Cortex of kidney (tissue), 1 donor: ENCODE measurements at places on chromosomes 4 and X.

DNA sequence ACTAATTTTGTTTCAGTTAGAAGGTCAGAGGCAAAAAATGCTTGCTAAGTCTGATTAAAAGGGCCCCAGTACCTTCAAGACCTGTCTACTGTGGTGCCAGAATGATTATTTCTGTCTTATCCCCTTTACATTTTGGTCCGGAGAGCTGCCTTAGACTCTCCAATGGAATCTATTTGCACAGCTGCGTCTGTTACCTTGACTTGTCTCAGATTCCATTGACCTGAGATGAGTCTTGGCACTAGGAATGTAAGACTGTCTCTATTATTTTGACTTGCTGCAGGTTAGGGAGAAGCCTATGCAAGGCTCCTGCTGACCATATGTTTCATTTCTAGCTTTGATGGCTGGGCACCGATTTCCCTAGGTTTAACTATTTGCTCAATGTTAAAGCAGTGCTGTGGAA is 457.6 kb downstream of the KCTD8 start:
- no peak for DNase-seq

DNA sequence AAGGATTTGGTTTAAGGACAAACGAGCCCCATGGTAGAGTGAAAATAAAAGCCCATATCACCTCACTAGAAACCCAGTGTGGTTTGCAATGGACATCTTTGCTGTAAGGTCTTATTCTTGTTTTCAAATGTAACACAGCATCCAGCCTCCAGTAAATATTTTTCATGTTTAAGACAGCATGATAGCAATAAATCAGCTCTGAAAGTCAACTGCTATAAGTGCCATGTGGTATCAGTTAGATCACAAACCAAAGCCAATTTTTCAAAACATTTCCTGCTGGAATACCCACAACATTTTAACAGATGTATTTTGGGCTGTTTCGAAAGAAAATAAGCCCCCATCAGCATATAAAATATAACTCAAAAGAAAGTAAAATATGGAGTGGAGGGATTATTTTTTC is 24.0 kb upstream of the SCML1 start:
- no peak for DNase-seq

- DNase-seq: no peak
These were observed 125.6 kb downstream of the CBR4 start for GRCh38 chr4:168884251-168885124.

DNA sequence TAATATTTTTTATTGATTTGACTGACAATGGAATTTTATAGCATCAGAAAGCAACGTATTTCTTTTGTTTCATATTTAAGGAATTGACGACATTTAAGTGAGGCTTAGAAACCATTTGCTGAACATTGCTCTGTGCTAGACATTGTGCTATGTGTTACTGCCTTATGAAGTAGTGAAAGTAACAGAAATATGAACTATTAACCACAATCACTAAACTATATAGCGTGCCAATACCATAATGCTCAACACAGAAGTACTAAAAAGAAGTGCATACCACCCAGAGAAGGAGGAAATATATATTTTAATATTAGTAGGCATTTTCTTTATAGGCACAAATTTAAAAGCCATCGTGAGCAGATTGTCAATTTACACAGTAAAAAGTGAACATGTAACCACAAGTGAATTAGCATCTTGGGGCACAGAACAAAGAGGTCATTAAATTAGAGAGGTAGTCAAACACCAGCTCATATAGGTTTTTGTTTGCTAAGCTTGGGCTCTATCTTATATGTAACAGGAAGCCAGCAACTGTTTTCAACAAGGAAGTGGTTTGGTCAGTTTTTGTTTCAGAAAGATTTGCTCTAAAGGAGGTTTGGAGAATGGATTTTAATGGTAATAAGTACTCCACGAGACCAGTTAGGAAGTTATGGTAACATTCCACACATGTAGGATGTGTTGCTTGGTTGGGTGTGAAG is 270.7 kb downstream of the GRXCR1 start:
- DNase-seq: no peak

GRCh38 chrX:15465896-15466651 is 27.1 kb downstream of the PIR start:
- DNase-seq: no peak

- no peak for DNase-seq
These were observed 556 bp upstream of the SMARCA5 start for GRCh38 chr4:143512978-143513313.

DNA sequence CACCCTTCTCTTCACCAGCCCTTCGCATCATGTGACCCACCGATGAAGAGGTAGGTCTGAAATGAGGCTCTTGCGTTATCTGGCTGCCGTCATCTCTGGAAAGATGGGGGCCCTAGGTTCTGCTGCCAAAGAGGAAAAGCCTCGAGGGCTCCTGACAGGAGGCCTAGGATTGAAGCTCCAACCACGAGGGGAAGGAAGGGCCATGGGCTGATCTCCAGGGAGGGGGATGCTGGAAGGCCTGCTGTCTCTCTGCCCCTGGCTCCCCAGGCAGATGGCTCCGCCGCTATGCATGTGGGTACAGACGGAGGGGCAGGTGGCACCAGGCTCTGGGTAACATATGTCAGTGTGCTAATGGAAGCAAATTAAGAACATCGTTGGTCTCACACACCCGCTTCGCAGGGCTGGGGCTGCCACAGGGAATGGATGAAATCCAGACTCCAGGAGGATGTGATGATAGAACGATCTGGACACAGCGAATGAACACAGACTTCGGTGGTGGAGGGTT is 44.9 kb downstream of the AFAP1 start:
- no peak for DNase-seq

- no peak for DNase-seq
These were observed 173.9 kb upstream of the PGRMC2 start for GRCh38 chr4:128461291-128462102.

DNA sequence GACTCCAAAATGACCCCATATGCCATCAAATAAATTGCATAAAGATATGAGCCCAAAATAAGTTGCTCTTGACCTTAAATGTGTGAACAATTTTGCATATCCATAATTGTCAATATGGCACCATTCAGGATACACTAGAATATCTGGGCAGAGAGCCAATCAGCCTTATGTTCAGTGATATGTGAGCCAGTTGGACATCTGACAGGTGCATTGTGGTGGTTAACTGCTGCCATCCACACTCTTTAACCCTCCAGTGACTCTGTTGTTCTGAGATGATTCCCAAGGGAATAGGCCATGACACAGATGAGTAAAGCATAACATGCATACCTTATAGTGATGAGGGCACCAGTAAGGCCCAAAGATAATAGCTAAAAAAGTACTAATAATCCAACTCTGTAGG is 500.1 kb downstream of the PCDH18 start:
- no peak for DNase-seq

- DNase-seq: no peak
These were observed 47.1 kb upstream of the TMEM131L start for GRCh38 chr4:153419029-153419428.

DNA sequence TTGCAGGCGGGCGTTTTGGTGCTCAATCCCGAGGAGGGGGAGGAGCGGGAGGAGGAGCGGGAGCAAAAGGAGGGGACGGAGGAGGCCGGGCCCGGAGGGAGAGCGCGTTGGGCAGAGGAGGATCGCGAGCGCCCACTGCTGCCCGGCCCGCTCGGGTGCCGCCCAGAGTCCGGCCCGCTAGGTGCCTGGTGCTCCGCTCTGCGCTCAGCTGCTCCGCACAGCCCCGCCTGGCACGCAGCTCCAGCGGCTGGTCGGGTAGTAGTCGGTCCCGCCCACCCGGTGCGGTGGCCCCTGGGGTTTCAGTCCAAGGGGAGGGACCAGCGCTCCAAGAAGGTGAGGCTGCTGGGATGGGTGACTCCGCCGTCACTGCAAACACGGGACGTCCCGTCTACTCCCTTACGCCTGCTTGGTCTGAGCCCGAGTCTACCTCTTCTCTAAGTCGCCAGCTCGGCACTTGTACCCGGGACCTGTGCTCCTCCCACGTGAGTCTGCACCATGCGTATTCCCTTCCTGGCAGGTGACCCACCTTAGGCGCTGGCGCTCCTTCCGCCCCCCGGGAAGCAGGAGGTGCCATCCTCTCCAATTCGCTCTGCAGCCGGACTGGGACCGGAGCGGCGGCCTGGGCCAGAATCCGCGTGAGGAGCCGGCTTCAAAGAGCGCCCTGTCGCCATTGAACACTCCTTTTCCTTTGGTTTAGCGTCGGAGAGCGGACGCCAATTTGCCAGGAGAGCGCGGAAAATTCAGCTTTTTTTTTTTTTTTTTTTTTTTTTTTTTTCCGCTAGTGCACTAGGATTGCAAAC is 405 bp upstream of the HS3ST1 start:
- DNase-seq: peak; percentile 33
